ENCODE measurements at places on chromosomes 1 and 21. TPM values are rescaled to one million over a fixed set of nuclear protein-coding genes. Genes with fewer than 3 reads are reported as not detected.

The KIF2C gene
- polyA plus RNA-seq: 17.7 TPM

The OR2L8 gene
- not detected for polyA plus RNA-seq

The SHE gene
- 4.2 TPM for polyA plus RNA-seq

The NADK gene
- polyA plus RNA-seq: 67.8 TPM

The LGR6 gene
- 0.28 TPM for polyA plus RNA-seq

The CACNA1E gene
- 0.07 TPM for polyA plus RNA-seq

The FCRL5 gene
- 0.22 TPM for polyA plus RNA-seq

GRCh38 chr1:39376656-39377055 is 114.8 kb upstream of the BMP8A start:
- DNase-seq: no peak

- DNase-seq: no peak
Measured at GRCh38 chr1:187409341-187409740, 580.6 kb downstream of the PLA2G4A start.

DNA sequence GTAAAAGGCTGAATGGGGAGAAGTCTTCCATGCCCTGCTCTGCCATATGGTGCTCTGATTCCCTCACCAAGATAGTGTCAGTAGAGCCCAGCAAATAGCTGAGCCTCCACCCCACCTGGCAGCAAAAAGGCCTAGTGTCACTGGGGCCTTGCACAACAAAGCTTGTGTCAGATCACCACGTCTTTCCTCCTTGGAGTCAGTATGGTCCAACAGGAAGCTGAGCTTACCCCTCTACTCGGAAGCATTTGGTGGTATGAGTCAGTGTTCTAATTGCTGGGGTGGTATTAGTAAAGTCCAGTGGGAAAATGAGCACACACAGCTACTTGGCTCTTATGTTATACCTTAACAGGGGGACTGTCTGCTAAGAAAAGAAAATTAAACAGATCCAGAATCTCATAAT is 18.7 kb upstream of the RRP15 start:
- DNase-seq: no peak

DNA sequence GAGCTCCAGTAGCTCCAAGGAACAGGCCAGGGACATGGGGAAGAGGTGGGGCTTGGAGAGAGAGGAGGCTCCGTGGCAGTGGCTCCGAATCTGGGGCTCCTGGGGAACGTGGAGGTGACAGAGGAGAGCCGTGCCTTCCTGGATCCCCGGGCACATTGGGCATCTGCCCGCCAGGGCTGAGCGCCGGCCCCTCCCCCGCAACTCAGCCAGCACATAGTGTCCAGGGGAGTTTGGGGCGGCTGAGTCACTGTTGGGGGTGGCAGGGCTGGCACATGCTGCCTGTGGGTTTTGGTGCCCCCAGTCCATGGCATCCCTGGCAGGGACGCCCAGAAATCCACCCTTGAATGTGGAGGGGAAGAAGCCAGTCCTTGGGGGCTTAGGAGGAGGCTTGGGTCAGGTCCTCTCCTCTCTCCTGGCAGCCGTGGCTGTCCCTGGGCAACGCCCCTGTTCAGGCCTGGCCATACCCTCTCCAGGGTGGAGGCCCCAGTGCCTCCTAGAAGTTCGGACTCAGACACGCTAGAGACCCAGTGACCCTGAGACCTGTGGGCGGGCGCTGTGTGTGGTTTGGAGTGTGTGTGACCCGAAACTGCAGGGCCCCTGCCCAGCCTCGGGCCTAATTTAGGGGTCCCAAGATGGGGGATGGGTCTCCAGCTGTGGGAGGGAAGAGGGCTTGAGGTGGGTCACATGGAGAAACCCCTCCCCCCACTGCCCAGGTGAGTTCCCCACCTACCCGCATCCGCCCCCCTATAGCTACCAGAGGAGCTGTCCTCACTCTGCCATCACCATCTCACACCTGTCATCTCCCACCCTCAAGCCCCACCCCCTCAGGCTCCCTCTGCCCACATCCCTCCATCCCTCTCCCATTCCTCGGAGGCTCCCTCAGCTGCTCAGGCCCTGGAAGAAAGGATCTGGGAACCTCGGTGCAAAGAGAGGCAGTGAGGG is 1.6 kb downstream of the HSPB7 start:
- DNase-seq: no peak

DNA sequence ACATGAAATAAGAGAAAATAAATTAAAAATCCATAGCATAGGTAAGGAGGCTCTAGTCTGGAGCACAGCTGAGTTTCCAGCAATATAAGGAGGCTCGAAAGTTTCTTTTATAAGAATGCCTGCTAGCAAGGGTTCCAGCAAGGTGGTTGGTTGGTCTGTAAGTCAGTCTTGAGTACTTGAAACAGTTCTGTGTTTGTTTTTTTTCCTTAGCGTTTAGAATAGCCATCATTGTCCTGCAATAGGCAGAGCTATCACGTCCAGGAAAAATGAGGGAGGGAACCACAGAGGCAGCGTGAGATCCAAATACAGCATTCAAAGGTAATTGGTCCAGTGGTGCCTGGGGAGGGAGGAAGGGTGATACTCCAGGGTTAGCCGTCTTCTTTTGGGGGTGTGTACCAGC is 8.4 kb downstream of the UBE2Q1 start:
- DNase-seq: no peak

DNA sequence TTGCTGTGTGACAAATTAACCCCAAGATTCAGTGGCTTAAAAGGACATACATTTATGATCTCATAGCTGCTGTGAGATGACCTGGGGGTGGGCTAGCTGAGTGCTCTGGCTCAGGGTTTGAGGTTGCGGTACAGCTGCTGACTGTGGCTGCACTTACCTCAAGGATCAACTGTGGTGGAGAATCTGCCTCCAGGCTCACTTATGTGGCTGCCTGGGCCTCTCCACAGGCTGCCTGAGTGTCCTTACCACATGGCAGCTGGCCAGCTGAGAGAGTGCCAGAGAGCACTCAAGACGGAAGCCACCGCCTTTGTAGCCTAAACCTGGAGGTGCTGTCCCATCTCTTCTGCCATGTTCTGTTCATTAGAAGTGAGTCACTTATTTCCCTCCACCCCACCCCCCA is 5.7 kb downstream of the LRRC71 start:
- no peak for DNase-seq

- DNase-seq: no peak
Measured at GRCh38 chr1:206513312-206514111, 6.2 kb downstream of the RASSF5 start.
